ENCODE measurements at places on chromosomes 4 and X.

- DNase-seq: no peak
These were observed 30.6 kb downstream of the BBS12 start for GRCh38 chr4:122762966-122763716.

- no peak for DNase-seq
These were observed 154.3 kb upstream of the EOLA2 start for GRCh38 chrX:150092549-150092948.

- no peak for DNase-seq
These were observed 41.8 kb downstream of the PALLD start for GRCh38 chr4:168538632-168539031.

DNA sequence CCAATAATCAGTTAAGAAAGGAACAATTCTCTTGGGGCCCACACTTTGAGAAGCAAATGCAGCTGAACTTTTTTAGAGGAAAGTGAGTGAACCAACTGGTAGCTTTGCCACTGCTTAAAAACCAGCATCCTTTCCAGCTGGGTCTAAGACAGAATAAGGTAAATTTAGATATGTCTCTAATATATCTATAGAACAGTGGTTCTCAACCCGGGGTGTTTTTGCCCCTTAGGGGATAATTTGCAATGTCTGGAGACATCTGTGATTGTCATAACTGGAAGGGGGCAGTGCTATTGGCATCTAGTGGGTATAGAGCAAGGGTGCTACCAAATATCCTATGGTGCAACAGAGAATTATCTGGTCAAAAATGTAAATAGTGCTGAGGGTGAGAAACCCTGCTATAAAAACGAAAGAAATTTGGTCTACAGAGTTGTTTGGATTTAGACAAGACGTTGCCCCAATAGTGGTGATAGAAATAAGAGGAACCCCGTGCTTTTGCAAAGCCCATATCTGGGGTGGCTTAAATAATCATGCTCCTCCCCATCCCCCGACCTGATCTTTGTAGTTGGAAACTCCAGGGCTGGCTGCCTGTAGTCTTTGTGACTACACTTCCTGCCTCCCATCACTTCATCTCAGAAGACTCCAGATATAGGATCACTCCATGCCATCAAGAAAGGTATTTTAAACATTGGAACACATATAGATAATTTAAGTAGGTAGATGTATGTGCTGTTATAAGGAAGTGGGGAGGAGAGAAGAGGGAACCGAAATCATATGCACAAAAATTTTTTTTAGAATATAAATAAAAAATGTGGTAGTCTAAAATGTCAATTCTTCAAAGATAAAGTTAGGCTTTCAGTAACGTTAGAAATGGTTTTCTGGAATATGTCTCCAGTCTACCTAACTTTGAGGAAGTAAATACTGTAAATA is at the start of gene TLR7:
Gene TLR7, plus strand, starts transcription at position 622 of the 927 bp plus-strand sequence. CDS start 507 bp downstream, outside the sequence.
- DNase-seq: no peak

Data from effector memory CD4-positive, alpha-beta T cell (primary cell).